HS-5 (cell line): ENCODE measurements at places on chromosomes 3 and 15.
A peak's percentile ranks its signal among the peaks of the same experiment; 100 is the strongest.

DNA sequence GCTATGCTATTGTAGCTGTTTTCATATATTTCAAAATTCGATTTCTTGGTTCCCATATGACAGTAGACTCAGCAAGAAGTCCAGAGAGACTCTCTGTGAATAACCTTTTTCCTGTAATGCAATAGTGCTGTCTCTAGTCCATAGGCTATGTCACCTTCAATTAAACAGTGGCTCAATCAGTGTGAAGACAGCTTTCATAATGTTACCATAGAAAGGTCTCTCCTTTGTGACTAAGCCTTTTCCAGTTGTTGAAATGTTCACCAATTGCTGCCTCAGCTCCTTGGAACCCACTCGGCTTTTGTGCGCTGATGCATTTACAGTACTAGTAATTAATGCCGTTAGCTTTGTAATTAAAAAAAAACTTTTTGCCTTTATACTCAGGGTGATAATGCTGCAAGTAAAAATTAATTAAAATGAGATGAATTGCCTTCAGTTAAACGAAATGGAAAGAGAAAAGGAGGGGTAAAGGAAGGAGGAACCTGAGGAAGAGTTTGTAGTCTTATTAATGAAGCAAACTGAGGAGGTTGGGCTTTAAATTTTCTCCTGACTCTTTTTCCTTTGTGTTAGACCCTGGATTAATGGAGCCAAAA lies 214.8 kb downstream of the LSAMP start:
- no peak for DNase-seq

GRCh38 chr3:170524073-170524472 lies 61.8 kb downstream of the SLC7A14 start:
- DNase-seq: no peak

GRCh38 chr3:81472600-81473362 lies 288.7 kb downstream of the GBE1 start:
- no peak for DNase-seq

DNA sequence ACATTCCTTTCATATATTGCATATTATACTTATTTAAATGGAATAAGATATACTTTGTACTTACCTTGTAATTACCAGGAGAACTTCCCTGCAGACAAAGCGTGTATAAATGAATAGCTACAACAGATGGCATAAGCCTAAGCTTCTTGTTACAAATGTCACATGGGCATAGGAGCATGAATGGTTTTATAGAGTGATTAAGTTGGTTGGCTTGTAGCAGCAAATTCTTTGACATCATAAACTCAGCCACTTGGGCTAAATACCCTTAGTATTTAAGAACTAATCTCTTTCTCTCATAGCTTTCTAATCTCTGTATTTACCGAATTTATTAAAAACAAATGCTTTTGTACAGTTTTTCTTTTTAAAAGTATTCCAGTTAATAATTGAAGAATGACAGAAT lies at the start of gene UBAP1L:
UBAP1L (minus strand) TSS at position 115 of the 400 bp plus-strand sequence. CDS start 8,985 bp downstream, outside the sequence.
- no peak for DNase-seq

- no peak for DNase-seq
Observed at GRCh38 chr15:80526556-80527340, 122.6 kb downstream of the ARNT2 start.

DNA sequence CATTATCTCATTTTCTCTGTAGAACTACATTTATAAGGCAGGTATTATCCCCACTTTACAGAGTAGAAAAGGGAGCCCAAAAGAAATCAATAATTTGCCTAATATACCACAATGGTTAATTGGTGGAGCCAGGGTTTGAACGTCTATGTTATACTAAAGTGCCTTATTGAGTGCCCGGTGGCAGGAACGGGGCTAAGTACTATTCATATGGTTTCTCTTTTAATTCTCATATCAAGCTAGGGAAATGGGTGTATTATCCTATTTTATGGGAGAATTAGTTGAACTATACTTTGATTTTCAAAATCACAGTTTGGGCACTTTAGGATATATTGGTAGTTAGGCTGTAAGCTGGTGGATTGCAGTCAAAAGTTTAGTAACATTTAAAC lies 1.5 kb downstream of the CEP97 start:
- no peak for DNase-seq

GRCh38 chr15:40943764-40944365 lies 9.4 kb upstream of the CHAC1 start:
- no peak for DNase-seq

GRCh38 chr3:63287610-63288009 lies 9.5 kb downstream of the SYNPR start:
- no peak for DNase-seq

GRCh38 chr3:143172062-143172794 lies 52.7 kb downstream of the CHST2 start:
- DNase-seq: no peak

- peak; percentile 58 for DNase-seq
Observed at GRCh38 chr3:111874177-111874820, 15.2 kb downstream of the PHLDB2 start.

DNA sequence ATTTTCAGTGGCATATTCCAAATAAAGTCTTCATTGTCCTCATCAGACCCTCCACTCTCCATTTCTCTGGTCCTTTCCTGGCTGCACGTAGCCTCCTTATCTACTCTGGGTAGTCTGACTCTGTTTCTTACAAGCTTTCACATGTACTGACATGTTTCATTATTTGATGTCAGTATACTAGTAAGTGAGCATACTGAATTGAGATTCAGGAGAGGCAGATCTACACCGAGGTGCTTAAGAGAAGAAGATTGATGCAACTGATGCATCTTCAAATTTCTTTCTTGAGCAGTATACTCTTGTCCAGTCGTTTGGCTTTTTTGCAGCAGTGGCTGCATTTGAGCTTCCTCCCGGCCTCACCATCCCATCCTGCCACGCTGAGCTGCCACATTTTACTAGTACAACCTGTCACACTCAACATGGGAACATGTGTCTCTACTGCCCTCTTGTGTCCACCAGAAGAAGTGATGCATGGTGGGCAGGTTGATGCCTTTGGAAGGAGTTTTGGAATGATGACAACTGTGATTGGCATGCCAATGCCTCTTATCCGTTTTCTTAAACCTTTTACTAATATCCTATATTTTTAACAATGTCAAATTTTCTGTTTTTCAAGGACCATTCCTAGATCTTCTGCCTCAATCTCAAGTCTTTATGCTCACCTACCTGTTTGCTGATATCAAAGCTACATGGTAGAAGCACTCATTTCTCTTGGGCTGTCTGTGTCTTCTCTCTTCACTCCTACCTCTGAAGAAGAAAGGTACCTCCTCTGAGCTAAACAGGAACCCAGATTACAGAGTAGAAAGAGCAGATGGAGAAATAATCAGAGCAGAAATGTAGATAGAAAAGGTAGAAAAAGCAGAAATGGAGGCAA lies 38.7 kb downstream of the GUCA1C start:
- DNase-seq: peak; percentile 60

GRCh38 chr15:39835550-39835949 lies 52.9 kb upstream of the FSIP1 start:
- DNase-seq: no peak

DNA sequence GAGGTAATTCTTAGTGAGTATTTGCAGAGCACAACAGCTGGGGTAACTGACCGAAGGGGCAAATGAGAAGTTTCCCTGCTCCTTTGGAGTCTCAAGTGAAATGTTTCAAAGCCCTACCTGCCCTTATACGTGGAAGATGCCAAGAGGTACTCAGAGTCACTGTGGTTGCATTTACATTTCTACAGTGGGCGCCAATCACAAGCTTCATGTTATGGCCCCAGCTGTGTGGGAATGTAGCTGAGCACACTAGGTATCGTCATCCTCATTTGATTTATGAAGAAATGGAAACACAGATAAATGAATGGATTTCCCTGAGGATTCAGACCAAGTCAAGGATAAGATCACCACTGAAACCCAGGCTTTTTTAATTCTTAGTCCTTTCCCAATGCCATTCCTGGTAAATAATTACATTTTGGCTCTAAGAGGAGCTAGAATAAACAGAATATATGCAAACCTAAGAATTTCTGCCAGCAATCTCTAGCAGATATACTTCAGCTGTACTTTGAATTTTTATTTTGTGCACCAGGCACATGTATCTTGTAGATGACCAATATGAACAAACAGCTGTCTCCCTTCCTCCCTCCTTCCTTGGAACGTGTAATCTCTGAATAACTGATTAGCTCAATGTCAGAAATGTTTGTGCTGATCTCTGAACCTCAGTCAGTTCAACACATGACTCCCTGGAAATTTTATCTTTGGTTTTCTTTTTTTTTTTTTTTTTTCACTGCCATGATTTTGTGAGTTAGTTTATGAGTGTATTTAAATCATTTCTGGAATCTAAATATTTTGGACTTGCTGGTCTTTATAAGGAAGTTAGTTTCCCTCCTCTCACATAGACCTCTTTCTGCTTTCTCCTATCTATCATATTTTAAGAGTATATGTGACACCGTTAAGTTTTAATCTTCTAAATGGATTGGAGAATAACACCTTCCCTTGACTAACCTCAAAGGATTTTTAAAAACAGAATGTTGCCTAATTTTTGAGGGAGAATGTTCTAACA lies 69.2 kb downstream of the MAP2K5 start:
- no peak for DNase-seq

DNA sequence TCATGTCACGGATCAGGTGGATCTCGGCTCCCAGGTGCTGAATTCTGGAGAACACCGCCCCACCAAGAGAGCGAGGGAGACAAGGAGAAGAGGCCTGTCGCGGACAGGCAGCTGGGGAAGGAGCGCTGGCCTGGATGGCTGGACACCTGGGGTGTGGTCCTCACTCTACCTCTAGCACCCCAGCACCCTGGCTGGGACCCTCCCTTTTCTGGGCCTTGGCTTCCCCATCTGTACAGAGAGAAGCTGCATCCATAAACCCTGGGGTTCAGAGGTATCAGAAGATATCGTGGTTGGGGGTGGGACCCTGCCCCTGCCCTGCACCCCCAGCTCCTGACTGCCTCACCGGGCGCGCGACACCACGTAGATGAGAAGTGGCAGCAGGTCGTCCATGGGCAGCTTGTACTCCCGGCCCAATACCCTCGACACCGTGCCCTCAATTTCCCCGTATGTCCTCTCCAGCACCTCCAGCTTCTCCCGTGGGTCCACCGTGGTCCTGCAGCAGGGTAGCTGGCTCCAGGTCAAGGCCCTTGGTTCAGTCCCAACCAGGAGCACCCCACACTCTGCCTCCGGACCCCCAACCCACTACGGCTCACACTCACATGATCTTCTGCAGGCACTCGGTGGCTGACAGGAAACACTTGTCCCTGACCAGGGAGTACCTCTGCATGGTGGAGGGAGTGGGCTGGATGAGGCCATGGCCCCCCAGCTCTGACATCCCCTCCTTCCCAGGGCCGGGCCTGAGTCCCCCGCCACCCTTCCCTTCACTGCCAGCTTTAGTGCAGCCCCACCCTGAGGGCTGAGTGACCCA lies 21.7 kb downstream of the ALS2CL start:
- DNase-seq: no peak

DNA sequence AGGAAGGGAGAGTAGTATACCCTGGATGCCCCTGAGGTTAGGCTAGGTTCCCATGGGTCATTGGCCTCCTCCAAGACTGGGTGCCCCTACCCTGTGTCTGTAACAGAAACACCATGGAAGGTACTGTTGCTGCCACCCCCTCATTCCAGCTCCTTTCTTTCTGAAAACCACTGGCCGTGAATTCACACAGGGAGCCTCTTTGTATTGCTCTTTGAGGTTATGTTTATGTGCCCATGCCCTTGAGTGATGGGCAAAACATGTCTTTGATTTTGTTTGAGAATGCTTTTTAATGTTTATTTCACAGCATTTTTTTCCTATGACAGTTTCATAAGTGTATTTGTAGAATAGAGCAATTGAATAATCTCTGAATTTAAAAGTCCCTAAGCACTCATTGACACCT lies 79.7 kb downstream of the RARB start:
- DNase-seq: no peak

DNA sequence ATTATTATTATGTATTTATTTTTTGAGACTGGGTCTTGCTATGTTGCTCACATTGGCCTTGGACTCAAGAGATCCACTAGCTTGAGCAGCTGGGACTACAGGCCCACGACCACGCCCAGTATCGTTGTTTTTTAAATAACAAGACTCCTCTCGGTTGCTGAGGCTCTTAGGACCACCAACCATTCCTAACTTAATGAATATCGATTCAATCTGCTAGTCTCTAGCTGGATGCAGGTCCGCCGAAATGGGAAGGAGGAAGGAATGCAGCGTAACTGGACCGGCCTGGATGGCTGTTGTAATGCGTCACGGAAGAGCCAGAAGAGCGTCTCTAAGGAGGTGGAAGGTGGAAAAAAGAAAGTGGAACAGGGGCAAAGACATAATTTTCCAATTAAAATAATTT lies 1.7 kb downstream of the ANXA2 start:
- DNase-seq: no peak

GRCh38 chr3:9071936-9072666 lies 108.8 kb upstream of the RAD18 start:
- no peak for DNase-seq

GRCh38 chr3:31836131-31837075 lies 144.7 kb downstream of the OSBPL10 start:
- no peak for DNase-seq

DNA sequence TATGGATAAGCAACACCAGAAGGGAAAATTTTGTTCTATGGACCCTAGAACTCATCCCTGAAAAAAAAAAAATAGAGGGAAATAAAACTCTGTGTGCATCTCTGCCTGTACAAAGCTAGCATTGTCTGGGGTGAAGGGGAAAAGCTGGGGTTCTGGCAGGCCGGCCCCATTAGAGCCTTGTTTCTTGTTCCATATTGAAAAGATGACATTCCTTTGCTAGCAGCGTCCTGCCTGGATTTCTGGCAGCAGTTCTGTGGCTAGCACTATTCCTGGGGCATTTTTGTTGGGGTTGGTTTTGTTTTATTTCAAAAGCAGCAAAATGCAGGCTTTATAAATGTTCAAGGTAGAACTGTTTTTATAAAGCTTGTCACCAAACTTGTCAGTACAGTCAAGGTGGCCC lies 45.2 kb downstream of the RARB start:
- DNase-seq: no peak

DNA sequence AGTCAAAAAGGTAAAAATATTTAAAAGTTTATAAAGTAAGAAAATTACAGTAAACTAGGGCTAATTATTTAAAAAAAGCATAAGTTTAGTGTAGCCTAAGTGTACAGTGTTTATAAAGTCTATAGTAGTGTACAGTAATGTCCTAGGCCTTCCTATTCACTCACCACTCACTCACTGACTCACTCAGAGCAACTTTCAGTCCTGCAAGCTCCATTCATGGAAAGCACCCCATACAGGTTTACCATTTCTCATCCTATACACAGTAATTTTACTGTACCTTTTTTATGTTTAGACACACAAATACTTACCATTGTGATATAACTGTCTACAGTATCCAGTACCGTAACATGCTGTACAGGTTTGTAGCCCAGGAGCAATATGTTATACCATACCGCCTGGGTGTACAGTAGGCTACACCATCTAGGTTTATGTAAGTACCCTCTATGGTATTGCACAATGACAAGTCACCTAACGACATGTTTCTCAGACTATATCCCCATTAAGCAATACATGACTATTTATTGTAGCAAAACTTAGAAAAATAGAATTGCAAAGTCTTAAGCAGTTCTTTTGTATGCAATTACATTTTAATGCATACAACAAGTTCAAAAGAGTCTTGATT lies 19.5 kb downstream of the AVEN start:
- no peak for DNase-seq
